ENCODE measurements at places on chromosomes 7 and 10. TPM values are rescaled to one million over a fixed set of nuclear protein-coding genes. Genes with fewer than 3 reads are reported as not detected.

GRCh38 chr7:137687556-137688265 lies 159.1 kb downstream of the DGKI start:
- H3K27ac ChIP-seq, result no peak overlapping the region
- H3K36me3 ChIP-seq, result no peaks in the 10 kb centered on the region
- H3K4me3 ChIP-seq, result no peak overlapping the region
- no peaks in the 10 kb centered on the region for H3K4me1 ChIP-seq
- H3K27me3 ChIP-seq, result no peaks in the 10 kb centered on the region

GRCh38 chr10:103278537-103278823 lies 1.5 kb downstream of the INA start:
- H3K4me3 ChIP-seq, result no peak overlapping the region
- H3K36me3 ChIP-seq, result no peaks in the 10 kb centered on the region
- H3K4me1 ChIP-seq, result peaks cover 16% of the 10 kb centered on the region
- H3K27me3 ChIP-seq, result peaks cover 20% of the 10 kb centered on the region

DNA sequence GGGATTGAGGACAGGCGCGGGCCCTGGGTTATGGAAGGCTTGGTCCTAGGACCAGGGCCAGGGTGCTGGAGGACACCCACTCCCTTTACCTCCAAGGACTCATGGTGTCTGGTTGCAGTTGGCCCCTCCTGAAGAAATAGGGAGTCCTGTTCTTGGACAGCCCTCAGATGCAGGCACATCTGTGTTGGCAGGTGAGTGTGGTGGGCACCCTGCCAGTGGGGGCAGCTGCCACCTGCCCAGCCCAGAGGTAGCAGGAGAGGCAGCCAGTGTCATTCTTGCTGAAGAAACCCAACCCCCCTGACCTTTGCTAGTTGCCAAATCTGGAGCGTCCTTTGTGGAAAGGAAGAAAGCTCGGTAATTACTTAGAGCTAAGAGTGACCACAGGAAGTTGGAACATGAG lies 8.3 kb downstream of the GALNT17 start:
- no peak for DNase-seq
- H3K27ac ChIP-seq, result no peak overlapping the region
- no peaks in the 10 kb centered on the region for H3K27me3 ChIP-seq
- H3K4me3 ChIP-seq, result no peak overlapping the region
- no peaks in the 10 kb centered on the region for H3K4me1 ChIP-seq
- H3K36me3 ChIP-seq, result no peaks in the 10 kb centered on the region

DNA sequence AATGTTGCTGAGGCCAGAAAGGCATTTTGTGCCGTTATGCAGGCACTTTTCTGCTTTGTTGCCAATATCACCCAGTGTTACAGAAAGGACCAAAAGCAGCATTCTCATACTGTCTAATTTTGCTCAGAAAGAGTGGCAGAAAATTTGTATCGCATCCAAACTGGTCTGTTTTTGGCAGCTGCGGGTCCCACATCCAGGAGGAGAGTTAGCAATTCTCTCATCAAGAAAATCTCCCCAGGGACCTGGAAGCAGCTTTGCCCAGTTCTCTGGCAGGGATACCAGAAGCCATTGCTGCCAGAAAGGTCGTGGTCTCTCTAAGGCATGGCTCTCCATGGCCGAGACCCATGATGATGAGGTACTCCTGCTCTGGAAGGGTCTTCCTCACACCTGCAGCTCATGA lies 489.2 kb upstream of the ZMIZ1 start:
- H3K27ac ChIP-seq, result no peak overlapping the region
- no peaks in the 10 kb centered on the region for H3K27me3 ChIP-seq
- no peaks in the 10 kb centered on the region for H3K36me3 ChIP-seq
- no peak overlapping the region for H3K4me3 ChIP-seq
- H3K4me1 ChIP-seq, result peaks cover 9% of the 10 kb centered on the region
- DNase-seq, result no peak

- peaks cover 14% of the 10 kb centered on the region for H3K4me1 ChIP-seq
- H3K4me3 ChIP-seq, result no peak overlapping the region
- DNase-seq, result no peak
- no peaks in the 10 kb centered on the region for H3K27me3 ChIP-seq
- no peak overlapping the region for H3K27ac ChIP-seq
- no peaks in the 10 kb centered on the region for H3K36me3 ChIP-seq
These were observed 49.6 kb upstream of the MYL10 start for GRCh38 chr7:101678658-101679057.

- no peak overlapping the region for H3K27ac ChIP-seq
- no peak for DNase-seq
- H3K4me1 ChIP-seq, result no peaks in the 10 kb centered on the region
- no peaks in the 10 kb centered on the region for H3K36me3 ChIP-seq
- no peaks in the 10 kb centered on the region for H3K27me3 ChIP-seq
- no peak overlapping the region for H3K4me3 ChIP-seq
These were observed 433.0 kb downstream of the PAXIP1 start for GRCh38 chr7:154569916-154570315.

- H3K27me3 ChIP-seq, result no peaks in the 10 kb centered on the region
- H3K36me3 ChIP-seq, result no peaks in the 10 kb centered on the region
- DNase-seq, result no peak
- no peak overlapping the region for H3K4me3 ChIP-seq
These were observed 194.2 kb upstream of the SVIL start for GRCh38 chr10:29828956-29829355.

Gene AGAP9
- 10.1 TPM for total RNA-seq

GRCh38 chr7:121049028-121049791 lies 60.7 kb downstream of the CPED1 start:
- no peaks in the 10 kb centered on the region for H3K4me1 ChIP-seq
- H3K4me3 ChIP-seq, result no peak overlapping the region
- no peak overlapping the region for H3K27ac ChIP-seq
- no peak for DNase-seq
- H3K27me3 ChIP-seq, result no peaks in the 10 kb centered on the region

GRCh38 chr7:1762238-1762945 lies 92.3 kb downstream of the ELFN1 start:
- no peaks in the 10 kb centered on the region for H3K36me3 ChIP-seq
- no peaks in the 10 kb centered on the region for H3K27me3 ChIP-seq

DNA sequence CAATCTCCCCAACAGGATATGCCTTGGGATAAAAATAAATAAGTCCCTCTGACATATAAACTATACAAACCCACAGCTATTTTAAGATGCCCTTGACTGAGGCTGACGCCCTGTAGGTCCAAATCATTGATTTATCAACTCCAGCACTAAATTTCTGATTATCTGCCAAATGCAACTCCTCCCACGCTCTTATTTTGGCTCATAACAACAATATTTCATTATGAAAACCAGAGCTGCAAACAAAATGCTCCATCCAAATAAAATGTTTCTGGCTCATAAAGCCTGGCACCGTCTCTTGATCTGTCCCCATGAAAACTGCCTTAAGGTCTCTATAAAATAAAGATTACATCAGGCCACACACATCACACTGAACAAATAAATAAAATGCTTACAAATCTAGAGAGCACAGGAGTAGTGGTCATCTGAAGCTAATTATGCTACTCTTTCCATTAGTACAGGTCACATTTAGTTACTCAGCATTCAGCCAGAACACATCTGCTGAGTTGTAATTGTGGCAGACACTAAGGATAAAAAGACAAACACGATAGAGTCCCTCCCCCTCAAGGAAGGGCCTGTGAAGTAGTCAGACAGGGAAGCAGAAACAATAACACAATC lies 28.8 kb downstream of the CACUL1 start:
- no peak overlapping the region for H3K27ac ChIP-seq
- no peak for DNase-seq
- H3K36me3 ChIP-seq, result no peaks in the 10 kb centered on the region
- no peak overlapping the region for H3K4me3 ChIP-seq

DNA sequence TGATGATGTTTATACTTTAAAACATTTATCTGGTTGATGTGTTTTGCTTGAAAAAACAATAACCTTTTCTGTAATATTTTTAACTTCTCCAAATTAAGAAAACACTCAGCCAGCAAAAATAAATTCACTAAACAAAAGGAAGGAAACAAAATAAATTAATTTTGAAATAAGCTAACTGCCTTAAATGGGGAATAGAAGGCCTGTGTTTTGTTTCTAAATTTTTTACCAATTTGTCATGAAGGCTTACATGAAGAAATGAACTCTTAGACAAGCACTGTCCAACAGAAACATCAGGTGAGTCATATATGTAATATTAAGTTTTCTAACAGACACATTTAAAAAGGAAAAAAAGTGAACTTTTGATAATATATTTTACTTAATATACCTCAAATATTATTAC lies 68.5 kb downstream of the LRRN3 start:
- H3K36me3 ChIP-seq, result no peaks in the 10 kb centered on the region
- no peaks in the 10 kb centered on the region for H3K4me1 ChIP-seq
- DNase-seq, result no peak
- no peak overlapping the region for H3K27ac ChIP-seq

DNA sequence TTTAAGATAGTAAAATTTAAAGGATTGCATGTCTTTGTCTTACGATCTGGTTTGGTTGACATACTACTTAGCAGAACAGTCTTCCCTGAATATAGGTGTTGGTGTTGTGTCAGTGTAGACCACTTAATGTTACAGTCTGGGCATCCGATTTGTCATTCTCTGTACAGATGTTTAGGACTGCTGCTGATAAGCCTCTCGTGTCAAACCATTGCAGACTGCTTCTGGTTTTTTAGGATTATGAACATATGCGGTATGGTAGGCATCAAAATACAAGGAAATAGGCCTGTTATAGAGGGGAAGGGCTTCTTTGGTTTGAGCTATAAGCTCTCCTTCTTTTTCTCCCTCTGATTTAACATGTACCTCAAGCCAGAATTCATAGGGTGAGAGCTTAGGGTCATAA lies 7.4 kb downstream of the CYP3A43 start:
- H3K4me3 ChIP-seq, result no peak overlapping the region
- no peaks in the 10 kb centered on the region for H3K36me3 ChIP-seq
- no peak overlapping the region for H3K27ac ChIP-seq
- no peaks in the 10 kb centered on the region for H3K4me1 ChIP-seq
- no peak for DNase-seq

Gene UNCX
- total RNA-seq, result not detected

- H3K4me3 ChIP-seq, result no peak overlapping the region
- H3K27me3 ChIP-seq, result no peaks in the 10 kb centered on the region
- peaks cover 4% of the 10 kb centered on the region for H3K36me3 ChIP-seq
- DNase-seq, result no peak
- H3K4me1 ChIP-seq, result no peaks in the 10 kb centered on the region
- no peak overlapping the region for H3K27ac ChIP-seq
These were observed 38.5 kb downstream of the MCMBP start for GRCh38 chr10:119834188-119834587.

DNA sequence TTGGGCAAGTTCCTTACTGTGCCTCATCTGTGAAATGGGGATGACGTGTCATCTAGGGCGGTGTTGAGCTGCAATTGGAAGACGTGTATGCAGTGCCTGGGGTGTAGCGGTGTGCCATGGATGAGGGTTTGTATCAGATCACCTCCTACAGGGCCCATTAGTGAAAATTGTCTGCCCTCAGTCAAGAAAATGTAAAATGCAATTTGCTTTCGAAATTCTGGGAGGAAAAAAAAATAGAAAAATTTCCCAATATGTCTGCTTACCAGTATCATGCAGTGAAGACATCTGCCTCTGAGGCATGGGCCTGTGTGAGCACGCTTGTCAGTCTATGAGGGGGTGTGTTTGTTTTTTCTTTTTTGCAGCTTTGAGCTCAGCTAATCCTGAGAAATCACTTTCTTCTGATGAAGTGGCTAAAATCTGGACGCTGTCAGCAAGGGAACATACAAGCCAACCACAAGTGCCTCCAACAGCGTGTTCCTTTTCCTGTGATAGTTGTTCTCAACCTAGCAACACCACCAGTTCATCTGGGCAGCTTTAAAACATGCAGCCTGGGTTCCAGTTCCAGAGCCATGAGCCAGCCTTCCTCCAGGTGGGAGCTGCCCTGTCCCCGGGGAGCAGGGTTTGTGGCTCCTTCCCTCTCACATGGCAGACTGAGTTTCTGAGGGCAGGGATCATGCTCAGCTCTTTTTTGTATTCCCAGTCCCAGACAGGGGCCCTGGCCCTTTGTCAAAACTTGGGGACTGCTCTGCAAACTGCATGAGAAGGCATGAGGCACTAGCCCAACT lies 10.3 kb downstream of the FAM241B start:
- no peak for DNase-seq
- H3K27ac ChIP-seq, result no peak overlapping the region
- H3K4me1 ChIP-seq, result peaks cover 9% of the 10 kb centered on the region
- H3K36me3 ChIP-seq, result no peaks in the 10 kb centered on the region

DNA sequence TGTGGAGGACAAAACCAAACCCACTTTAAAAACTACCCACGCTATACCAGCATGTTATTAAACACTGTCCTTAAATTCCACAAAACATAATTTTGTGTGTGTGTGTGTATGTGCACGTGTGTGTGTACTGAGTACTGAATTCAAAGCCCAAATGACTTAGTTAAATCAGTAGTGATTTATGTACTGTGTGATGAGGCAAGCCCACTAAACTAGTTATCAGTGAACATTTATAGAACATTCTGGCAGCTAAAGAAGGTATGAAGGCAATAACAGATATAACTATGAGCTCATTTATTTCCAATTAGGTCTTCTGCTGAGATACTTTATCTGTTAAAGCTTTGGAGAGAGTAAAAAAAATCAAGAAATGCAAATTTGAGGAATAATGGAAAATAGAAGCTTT lies 115.1 kb downstream of the CPED1 start:
- no peak overlapping the region for H3K27ac ChIP-seq
- no peaks in the 10 kb centered on the region for H3K36me3 ChIP-seq
- no peaks in the 10 kb centered on the region for H3K4me1 ChIP-seq
- no peak overlapping the region for H3K4me3 ChIP-seq
- no peaks in the 10 kb centered on the region for H3K27me3 ChIP-seq

Gene PRSS37
- total RNA-seq, result not detected

Gene SEMA3C
- total RNA-seq, result 90.6 TPM

Gene OR2A5
- not detected for total RNA-seq

DNA sequence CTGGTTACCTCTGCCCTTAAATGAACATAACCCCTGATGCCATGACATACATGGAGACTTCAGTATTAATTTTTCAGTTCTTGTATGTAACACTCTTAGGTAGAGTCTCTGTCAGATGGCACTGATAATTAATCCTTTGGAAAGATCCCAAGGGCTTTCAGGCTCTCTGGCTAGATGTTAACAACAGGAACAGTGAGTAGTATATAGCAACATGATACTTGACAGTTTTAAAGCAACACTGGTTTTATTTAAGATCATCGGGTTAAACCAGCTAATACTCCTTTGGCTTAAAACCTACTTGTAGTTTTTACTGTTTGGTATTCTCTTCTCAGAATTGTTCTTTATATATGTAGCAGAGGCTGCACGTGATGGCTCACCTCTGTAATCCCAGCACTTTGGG lies 27.3 kb downstream of the AHCYL2 start:
- no peak for DNase-seq
- no peaks in the 10 kb centered on the region for H3K36me3 ChIP-seq
- H3K4me3 ChIP-seq, result no peak overlapping the region

Gene DNAJC1
- 40.0 TPM for total RNA-seq

Gene ZNF727
- 5.4 TPM for total RNA-seq

- H3K4me3 ChIP-seq, result no peak overlapping the region
- no peaks in the 10 kb centered on the region for H3K27me3 ChIP-seq
- no peak overlapping the region for H3K27ac ChIP-seq
These were observed 32.5 kb upstream of the GPR26 start for GRCh38 chr10:123633636-123634035.

Gene KNDC1
- total RNA-seq, result 3.4 TPM

Gene MNX1
- total RNA-seq, result not detected

Gene JAZF1
- total RNA-seq, result 36.1 TPM

- H3K27me3 ChIP-seq, result no peaks in the 10 kb centered on the region
- H3K4me3 ChIP-seq, result no peak overlapping the region
- no peaks in the 10 kb centered on the region for H3K36me3 ChIP-seq
- no peaks in the 10 kb centered on the region for H3K4me1 ChIP-seq
These were observed 372.3 kb upstream of the LRRN3 start for GRCh38 chr7:110718503-110719205.
